Ecto neural progenitor cell (in vitro differentiated cells): ENCODE measurements at places on chromosomes 16 and 17.

GRCh38 chr17:57906910-57907309, 48.3 kb downstream of the CUEDC1 start:
- DNase-seq = peak; percentile 84

DNA sequence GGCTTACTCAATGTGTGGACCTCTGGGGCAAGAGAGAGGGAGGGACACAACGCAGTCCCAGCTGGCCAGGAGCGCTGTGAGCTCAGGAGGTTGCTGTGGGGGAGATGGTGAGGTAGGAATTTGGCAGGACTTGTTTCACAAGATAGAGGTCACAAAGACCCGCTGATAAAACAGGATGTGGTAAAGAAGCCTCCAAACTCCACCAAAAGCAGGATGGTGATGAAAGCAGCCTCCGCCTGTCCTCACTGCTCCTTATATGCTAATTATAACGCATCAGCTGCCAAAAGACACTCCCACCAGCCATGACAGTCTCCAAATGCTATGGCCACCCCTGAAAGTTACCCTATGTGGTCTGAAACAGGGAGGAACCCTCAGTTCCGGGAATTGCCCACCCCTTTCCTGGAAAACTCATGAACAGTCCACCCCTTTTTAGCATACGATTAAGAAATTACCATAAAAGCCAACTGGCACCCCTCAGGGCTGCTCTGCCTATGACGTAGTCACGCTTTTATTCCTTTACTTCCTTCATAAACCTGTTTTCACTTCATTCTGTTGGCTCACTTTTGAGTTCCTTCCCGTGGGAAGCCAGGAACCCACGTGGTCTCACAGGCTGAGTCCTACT, 5.3 kb upstream of the EIF4A3 start:
- no peak for DNase-seq

DNA sequence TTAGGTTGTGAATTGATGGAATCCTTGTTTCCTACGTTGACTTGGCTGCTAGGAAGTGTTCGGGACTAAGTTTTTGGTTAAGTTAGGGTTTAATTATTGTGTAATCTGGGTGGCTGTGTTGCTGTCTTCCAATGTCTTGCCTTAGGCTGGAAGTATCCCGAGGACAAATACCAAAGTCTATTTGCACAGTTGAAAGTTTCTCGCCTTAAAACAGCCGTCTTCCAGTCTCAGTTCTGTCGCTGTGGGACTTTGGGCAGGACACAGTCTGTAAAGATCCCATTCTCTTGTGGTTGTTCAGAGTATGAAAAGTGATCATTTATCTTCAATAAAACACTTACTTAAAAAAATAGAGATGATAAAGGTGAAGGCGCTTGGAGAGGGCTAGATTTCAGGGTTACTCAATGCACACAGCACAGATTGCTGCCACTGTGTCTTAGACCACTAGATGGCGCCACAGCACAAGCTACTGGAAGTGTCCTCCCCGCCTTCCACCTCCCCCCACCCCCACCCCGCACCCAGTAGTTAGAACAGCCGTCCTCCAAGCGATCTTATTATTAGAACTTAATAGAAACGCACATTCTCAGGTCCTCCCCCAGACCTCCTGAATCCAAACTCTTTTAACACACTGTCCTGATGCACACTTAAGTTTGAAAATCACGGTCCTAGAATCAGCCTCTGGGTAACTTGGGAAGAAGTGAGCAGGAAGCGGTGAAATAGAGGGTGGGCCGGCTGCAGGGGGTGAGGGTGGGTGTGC, 45.8 kb downstream of the AKAP1 start:
- DNase-seq = peak; percentile 91

GRCh38 chr17:40516581-40517285, 15.3 kb upstream of the TNS4 start:
- DNase-seq = no peak

- peak; percentile 58 for DNase-seq
Observed at GRCh38 chr17:42891539-42892152, 9.0 kb upstream of the G6PC1 start.

DNA sequence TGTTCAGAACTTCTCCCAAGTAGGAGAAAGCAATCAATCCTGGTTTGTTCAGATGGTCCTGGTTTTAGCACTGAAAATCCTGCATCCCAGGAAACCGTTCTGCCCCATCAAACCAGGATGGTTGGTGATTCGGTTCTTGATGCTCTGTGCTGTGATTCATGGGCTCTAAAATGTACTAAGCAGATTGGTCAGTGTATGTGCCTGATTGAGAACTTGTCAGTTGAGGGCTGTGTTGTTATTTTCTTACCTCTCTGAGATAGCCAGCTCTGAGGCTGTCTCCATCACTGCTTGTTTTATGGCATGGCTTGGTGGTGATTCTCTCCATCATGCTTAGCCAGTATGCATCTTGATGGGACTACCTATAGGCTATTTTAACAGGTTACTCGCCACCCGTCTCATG, 246.9 kb upstream of the RBFOX1 start:
- DNase-seq = no peak

- DNase-seq = peak; percentile 78
Observed at GRCh38 chr17:76537578-76538280, at the start of gene CYGB. Gene CYGB, minus strand, starts transcription at chr17:76537709. Its CDS starts 167 bp downstream, at chr17:76537542.

GRCh38 chr17:40326014-40326831, 17.2 kb downstream of the RARA start:
- DNase-seq = no peak

DNA sequence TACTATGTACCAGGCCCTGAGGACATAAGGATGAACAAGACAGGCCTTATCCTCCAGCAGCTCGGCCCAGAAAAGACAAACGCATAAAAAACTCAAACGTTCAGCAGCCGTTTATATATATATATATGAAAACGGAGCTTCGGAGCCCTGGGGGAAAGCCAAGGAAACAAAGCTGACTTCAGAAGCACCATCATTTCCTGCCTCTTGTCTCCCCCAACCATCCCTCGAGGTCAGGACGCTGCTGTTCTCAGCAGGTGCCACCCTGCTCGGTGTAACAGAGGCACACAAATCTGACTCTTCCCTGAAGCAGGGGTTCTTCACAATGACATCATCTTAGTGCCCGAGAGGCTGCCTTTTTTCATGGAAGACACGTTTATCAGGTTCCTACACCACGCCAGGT, 146.9 kb downstream of the ZNF423 start:
- DNase-seq = no peak

DNA sequence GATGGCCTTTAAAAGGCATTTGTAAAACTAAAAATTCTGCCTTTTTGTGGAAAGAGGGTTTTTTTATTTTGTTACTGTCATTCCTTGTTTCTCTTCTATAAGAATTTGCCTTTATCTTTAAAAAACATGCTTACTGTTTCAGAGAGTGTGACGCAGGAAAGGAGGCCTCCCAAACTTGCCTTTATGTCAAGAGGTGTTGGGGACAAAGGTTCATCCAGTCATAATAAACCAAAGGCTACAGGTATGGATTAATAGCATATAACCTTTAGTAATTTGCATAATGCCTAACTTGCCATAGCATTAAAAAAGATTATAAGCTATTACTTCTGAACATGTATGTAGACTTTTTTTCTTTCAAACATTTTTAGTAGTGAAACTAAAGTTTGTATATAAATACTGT, 34.2 kb downstream of the CYLD start:
- no peak for DNase-seq

DNA sequence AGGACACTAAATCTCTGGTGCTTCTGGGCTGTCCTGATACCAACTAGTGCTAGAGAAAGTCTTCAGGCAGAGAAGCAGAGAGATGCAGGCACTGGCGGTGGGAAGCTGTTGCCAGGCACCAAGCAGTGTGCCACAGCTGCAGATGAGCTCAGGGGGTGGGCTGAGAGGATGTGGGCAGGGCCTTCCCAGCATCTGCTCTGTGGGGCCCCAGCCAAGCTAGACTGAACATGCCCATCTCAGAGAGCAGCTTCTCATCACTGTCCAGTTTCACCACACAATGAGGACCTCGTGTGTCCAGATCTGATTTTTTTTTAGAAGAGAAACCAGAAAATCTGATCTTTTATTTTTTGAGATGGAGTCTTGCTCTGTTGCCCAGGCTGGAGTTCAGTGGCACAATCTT, 17.1 kb downstream of the PSKH1 start:
- no peak for DNase-seq

DNA sequence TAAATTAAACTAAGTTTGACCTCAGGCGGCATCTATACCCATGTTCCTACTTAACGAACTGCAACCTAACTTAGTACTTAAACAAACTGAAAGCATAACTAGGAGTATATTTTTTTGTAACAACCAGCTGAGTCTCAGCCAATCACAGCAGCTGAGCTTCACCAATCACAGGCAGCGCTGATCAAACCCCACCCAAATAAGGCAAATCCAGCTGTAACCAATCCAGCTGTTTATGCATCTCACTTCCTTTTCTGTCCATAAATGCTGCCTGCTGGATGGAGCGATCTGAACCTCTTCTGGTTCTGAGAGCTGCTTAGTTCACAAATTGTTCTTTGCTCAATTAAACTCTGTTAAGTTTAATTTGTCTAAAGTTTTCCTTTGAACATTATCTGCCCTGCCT, 131.3 kb downstream of the PMP22 start:
- DNase-seq = no peak

GRCh38 chr16:11407047-11407982, 62.1 kb downstream of the RMI2 start:
- peak; percentile 77 for DNase-seq

DNA sequence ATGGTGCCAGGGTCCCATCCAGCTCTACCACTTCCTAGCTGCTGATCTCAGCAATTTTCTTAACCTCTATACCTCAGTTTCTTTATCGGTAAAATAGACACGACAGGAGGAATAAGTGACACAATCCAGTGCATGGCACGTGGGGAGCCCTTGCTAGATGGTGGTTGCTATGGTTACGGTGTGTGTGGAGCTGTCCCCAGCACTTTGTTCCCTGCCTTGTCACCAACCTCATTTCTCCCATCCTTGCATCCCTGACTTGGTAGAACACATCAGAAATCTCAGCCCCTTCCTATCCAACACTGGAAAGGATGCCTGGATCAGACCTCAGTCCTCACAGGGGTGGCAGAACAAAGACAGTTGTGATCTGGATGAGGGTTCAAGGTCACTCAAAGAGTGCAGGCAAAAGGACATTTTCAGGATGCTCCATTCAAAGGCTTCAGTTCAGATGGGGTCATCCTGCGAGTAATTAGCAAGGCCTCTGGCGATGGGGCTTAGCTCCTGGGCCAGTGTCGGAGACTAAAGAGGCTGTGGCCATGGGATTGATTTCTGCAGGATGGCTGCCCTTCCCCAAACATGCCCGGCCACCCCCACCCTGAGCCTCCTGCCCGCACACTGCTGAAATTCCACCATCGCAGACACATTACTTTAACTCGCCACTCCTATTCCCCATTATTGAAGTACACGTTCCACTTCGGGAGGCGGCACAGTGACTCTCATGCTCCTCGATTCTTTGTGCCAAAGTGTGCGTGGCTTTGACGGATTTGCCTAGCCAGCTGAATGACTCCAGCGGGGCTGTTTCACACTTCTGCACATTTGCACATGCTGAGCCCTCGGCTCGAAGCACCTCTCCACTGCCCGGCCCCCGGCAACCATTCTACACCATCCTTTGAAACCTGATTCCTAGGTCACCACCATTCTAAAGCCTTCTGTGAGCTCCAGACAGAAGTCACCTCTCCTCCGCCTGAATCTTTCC, 40.3 kb downstream of the WNT3 start:
- no peak for DNase-seq

- DNase-seq = no peak
Observed at GRCh38 chr17:4721203-4722135, 9.8 kb upstream of the MED11 start.

- no peak for DNase-seq
Observed at GRCh38 chr16:81558444-81559175, 114.0 kb downstream of the CMIP start.

DNA sequence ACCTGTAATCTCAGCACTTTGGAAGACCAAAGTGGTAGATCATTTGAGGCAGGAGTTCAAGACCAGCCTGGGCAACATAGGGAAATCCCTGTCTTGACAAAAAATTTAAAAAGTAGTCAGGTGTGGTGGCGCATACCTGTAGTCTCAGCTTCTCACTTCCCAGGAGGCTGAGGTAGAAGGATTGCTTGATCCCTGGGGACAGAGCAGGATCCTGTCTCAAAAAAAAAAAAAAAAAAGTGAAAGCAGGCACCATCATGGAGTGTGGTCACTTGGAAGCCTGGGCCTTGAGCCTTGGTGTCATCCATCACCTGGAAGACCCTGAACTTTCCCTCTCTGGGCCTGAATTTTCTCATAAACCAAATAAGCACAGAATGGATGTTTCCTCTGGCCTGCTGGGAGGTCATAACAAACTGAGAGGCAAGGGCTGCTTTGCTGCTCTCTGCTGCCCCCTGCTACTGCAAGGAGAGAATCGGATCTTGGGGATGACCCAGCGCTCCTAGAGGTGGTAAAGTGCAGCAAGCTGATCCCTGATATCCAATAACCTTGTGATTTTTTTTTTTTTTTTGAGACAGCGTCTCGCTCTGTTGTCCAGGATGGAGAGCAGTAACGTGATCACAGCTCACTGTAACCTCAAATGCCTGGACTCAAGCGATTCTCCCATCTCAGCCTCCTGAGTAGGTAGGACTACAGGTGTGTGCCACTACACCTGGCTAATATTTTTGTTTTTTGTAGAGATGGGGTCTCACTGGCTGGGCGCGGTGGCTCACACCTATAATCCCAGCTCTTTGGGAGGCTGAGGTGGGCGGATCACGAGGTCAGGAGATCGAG, 75.9 kb upstream of the RNU2-1 start:
- DNase-seq = no peak

GRCh38 chr17:10420811-10421210, 939 bp downstream of the MYH8 start:
- DNase-seq = no peak

DNA sequence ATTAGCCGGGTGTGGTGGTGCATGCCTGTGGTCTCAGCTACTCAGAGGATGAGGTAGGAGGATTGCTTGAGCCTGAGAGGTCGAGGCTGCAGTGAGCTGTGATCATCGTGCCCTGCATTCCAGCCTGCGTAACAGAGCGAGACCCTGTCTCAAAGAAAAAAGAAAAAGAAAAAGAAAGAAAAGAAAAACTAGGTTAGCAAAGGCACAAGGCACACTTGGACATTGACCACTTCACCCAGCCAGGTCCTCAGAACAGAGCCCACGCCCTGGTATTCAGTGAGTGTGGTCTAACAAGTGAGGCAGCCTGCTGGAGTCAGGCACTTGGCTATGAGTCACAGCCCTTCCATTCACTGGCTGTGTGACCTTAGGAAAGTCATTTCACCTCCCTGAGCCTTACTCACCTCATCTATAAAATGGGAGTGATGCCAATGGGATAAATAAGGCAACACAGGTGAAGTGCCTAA, 10.4 kb downstream of the MILR1 start:
- no peak for DNase-seq

GRCh38 chr16:69040144-69040909, 65.1 kb upstream of the HAS3 start:
- DNase-seq = no peak

DNA sequence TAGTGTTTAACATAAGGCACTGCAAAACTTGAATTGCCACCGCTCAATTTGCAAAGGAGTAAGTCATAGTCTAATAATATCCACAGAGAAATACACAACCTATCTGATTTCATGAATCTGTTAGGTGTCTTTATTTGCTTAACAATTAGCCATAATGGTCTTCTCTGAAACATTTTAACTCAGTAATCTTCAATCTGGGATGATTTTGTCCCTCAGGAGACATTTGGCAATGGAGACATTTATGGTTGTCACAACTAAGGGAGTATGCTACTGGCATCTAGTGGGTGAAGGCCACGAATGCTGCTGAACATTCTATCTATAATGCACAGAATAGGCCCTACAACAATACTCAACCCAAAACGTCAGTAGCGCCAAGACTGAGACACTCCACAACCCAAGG, 4.3 kb downstream of the UBE2G1 start:
- no peak for DNase-seq
